GM23248 (cell line): ENCODE measurements at places on chromosomes 6 and 20.

- no peak for DNase-seq
These were observed 97.1 kb upstream of the EPHA7 start for GRCh38 chr6:93516441-93516840.

DNA sequence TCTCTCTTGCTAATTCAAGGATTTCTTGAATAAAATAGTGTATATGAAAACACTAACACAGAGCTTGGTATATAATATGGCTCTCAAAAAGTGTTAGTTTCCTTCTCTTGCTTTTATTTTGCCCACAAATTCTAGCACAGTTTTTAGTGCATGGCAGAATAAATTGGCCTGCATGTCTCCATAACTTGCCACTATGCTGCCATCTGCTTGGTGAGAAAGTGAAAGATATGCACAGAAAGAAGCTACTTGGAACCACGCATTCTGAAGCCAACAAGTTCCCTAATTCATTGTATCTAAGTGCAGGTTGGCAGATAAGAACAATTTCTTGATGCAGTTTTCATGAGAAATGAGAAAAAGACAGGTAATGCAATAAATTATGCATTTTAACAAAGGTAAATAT is 101.2 kb downstream of the EPHA7 start:
- DNase-seq: no peak

DNA sequence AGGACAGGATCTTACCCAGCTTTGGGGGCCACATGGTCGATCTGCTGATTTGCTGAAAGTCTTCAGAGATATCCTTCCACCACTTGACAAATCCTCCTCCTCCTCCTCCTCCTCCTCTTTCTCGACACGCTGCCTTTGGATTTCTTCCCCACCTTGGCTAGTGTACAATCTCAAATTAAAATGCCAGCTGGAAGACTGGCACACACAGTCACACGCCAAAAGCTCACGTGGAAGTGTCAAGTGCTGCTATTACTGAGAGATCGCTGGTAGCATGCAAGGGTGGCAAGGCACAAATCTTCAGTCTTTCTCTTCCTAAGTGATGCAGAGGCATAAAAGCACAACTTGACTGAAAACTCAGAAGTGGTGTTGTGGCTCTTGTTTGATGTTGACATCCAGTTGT is 35.3 kb downstream of the GPR6 start:
- DNase-seq: no peak

DNA sequence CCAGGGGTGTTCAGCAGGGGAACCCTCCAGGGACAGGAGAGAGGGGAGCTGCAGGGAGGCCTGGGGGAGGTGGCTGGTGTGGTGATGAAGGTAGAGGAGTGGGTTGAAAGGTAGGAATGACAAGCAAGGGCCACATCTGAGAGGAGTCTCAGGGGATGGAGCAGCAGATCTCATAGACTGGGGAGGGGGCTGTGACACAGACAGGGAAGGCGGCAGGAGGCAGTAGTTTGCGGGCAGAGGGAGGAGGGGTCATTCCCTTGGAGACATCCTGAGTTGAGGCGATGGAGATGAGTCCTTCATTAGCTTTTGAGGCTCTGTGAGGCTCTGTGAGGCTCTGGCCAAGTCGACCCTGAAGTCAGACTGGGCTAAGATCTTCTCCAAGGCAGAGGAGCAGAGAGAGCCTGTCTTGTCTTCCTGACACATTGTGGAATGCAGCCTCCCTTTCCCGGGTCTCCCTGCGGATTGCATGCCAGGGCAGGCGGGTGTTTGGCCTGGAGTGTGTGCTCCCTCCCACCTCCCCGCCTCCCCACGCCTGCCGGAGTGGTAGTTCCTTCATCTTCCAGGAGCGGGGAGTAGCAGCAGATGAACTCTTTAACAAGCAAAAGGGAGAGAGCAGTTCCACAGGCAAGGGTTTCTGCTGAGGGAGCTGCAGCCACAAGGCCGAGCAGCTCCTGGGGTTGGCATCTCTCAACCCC is 34.3 kb upstream of the MLN start:
- peak; percentile 63 for DNase-seq

- no peak for DNase-seq
These were observed 42.2 kb downstream of the GFOD1 start for GRCh38 chr6:13445005-13445743.

DNA sequence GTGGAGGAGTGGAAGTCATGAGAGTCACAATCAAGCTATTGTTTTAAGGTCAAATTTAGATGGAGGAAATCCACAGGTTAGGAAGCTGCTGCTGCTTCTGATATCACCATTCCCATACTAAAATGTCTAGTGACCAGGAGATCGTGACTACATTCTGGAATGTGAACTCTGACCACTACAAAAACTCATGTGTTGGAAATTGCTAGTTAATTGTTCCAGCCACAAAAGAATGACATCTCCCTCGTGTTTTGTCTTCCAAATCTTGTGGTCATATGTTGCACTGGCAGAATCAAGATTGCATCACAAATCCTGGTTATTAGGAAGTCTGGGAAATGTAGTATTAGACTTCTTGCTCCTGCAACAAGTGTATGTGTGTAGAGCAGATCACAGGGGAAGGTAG is 441.9 kb downstream of the CD109 start:
- DNase-seq: peak; percentile 83

- DNase-seq: no peak
These were observed 20.7 kb downstream of the NKX2-4 start for GRCh38 chr20:21376626-21377025.
